ENCODE measurements at places on chromosomes 6 and 20. TPM values are rescaled to one million over a fixed set of nuclear protein-coding genes. Genes with fewer than 3 reads are reported as not detected.
A peak's percentile ranks its signal among the peaks of the same experiment; 100 is the strongest.

DNA sequence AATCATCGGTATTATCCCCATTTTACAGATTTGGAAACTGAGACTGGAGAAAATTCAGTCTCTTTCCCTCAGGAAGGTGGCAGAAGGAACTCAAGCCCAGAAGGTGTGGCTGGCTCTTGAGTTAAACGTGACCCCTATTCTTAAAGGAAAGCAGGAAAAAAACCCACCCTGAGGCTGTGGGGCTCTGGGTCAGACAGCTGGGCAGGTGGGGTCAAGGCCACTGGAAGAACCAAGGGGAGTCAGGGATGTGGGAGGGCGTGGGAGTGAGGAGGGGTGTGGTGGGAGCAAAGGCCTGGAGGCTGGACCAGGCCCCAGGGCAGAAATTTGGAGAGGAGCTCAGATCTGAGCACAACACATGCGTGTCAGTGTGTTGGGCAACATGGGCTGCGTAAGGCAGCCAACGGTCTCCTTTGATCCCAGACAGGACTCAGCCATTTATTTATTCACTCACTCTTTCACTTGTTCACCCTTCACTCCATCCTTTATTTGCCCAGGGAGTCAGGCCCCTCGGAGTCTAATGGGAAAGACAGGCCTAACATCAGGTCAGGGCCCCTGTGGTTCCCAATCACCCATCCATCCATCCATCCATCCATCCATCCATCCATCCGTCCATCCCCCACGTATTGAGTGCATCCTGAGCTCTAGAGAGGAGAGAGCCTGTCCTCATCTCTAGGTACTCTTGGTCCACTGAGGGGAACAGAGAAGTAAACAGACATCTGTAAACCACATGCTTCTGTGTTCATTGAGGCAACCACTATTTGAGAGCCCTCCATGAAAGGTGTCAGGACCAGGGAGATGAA lies 165.0 kb downstream of the VEGFA start:
- no peak for DNase-seq

DNA sequence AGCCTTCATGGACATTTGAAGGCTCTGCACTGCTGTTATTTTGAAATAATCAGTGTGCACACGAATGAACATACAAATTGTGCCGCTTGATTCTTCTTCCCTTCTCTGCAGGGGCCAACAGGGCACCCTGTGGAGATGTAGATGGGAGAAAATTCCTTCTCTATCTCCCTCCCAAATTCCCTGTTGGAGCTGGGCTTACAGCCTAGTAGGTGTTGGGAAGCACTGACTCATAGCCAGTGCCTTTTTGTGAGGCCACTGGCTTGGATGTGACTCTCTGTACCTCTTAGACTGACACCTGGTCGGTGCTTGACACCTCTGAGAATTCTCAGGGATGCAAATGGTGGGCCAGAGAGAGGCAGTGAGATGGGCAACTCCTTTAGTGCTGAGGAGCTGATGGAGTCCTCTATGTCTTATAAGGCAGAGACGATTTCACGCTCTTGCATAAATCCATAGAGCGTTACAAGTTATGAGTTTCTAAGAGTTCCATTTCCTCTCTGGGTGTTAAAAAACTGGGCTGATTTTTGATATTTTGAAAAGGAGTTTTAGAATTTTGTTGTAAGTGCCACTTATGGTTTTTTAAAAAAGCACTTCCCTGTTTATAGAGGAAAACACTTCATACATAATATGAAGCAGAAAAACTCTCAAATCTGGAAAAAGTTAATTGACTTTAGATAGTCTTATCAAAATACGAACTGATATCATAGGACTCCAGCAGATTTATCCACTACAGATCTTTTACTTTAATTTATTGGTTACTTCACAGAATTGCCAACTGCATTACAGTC lies 89.8 kb upstream of the MAP3K7 start:
- DNase-seq: no peak

DNA sequence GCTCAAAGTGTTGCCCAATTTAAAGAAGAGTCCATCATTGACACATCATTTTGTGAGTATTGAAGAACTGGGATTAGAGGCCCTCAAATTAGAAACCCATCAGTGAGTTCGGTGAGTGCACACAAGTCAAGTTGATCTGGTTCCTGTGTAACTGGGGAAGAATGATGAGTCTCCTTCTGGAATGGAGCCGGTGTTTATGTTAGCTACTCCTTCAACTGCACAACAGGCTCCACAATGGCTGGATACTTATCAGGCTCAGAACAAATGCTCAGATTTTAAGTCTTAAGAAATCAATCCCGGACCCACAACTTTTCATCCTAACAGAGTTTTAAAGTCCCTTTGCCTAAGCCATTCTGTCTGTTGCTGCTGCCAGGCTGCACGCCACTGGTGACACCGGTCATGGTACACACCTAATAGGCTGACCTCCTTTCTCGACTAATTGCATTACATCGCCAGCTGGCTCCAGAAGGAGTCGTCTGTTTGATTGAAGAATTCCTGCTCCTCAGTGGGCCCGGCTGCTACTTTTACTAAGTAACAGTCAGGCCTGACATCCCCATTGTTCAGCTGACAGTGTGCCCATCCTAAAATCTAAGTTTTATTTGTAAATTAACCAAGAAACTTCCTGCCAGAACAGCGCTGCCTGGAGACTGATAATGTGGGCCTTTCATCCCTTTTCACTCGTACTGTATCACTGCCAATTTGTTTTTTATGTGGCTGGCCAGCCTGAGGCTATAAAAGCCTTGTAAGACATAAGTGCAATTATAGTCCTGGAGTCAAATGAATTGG lies 130.4 kb downstream of the INSM1 start:
- no peak for DNase-seq

DNA sequence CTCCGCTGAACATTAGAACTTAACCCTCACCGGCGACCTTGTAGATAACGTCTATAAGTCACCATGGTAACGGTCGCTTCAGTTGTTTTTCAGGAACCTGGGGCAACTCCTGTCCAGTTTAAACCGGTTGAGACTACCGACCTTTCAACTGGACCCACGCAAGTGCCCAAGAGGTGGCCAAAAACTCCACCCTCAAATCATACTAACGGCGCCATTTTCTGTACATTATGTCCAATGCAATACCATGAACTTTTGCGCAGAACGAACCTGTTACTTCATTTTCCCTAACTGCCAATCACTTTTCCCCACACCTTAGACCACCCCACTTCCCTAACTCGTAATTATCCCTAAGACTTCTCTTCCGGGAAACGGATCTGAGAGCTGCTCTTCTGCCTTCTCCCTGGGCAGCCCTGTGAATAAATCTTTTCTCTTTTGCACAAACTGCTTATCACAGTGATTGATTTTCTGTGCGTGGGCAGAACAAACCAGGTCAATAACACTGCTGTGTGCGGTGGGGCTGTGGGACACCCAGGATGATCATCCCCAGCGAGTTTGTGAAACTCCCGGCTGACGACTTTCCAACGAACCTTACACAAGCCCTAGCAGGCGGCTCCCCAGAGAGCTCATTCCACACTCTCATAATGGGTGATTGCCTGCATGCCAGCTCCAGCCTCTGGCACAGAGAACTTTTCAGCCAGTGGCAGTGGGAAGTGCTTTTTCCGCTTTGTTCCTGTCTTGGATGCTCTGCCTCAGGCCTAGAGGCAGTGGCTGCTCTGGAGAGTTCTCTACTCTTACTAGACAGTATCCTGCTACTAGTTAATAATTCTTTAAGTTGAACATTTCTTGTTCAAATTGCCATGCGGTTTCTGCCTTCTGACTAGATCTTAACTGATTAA lies 28.6 kb downstream of the GPX5 start:
- DNase-seq: peak; percentile 6

DNA sequence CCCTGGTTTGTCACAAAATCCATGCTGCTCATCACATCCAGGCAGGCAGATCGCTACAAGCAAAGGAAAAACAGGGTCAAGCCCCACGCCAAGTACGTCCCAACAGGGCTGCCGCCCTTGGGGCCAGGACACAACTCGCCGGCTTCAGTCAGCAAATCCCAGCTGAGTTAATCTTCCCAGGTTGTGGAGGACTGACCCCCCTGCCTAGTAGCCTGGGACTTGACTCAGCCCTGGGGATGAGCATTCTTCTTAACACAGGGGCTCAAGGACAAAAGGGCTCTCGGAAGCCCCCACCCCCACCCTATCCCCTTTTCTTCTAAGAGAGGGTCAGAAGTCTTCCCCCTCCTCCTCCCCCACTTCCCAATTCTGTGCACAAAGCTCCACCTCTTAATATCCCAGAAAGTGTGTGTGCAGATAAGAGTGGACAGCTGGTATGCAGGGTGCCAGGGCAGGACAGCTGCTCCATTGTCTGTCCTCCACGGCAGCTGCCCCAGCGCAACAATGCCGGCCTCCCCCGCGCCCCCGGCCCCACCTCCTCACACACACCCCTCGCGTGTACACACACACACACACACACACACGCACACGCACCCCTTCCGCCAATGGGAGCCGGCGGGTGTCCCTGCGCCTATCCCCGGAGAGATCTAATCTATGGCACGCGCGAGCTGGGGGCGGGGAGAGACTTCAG lies 4.5 kb downstream of the DLL1 start:
- peak; percentile 44 for DNase-seq

DNA sequence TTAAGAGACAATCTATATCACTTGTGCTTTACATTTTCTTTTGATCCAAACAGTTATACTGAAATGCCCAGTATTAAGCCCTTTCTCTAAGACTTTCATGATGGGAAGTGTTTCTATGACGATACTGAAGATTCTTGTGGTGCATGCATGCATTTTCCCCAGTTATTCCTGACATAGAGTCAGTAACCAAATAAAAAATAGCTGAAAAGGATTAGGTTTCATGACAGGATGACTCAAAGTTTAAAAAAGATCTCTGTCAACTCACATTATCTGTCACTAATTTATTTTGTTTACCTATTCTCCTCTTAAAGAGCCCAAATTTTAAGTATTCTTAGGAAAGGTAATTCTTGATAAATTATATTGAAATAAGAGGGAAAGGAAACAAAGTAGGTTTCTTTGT lies 98.4 kb downstream of the SESN1 start:
- DNase-seq: no peak

DNA sequence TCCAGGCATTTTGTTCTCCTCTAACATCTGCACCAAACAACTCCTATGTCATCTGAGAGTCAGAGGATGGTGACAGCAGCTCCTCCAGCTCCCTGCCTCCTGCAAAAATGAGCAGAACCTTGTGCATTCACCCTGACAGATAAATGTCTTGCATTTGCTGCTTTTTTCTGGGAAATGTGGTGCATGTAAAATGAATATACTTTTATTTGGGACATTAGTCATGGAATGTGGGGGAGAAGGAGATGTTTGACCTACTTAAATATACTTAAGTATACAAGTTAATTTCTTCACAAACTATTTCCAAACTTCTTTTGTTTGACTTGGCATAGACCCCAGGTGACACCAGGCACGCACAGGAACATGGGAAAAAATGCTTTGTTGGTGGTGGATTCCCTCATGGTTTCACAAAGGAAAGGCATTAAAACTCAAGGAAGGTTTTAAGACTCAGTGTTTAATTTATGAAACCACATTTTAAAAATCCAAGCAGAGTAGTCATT lies 181.8 kb upstream of the MCHR2 start:
- DNase-seq: peak; percentile 30

SIGLEC1 gene
- 2.1 TPM for total RNA-seq
